ENCODE measurements at places on chromosomes 5 and 9.

DNA sequence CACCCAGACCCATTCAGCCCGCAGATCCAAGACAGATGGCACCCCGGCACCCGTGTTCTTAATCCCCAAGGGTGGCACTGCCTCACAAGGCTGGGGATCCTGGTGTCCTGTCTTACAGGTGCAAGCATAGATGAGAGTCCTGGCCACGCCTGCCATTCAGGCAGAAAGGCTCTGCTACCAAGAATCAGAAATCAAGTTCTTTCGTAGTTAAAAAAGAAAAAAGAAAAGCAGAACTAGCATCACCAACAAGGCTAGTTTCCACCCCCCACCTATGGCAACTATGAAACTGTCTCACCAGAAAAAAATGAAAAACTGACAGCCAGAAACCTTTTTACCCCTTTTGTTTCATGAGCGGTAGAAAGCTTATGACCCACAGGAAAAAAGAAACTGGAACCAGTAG is 170.4 kb downstream of the SYK start:
- no peak for DNase-seq

DNA sequence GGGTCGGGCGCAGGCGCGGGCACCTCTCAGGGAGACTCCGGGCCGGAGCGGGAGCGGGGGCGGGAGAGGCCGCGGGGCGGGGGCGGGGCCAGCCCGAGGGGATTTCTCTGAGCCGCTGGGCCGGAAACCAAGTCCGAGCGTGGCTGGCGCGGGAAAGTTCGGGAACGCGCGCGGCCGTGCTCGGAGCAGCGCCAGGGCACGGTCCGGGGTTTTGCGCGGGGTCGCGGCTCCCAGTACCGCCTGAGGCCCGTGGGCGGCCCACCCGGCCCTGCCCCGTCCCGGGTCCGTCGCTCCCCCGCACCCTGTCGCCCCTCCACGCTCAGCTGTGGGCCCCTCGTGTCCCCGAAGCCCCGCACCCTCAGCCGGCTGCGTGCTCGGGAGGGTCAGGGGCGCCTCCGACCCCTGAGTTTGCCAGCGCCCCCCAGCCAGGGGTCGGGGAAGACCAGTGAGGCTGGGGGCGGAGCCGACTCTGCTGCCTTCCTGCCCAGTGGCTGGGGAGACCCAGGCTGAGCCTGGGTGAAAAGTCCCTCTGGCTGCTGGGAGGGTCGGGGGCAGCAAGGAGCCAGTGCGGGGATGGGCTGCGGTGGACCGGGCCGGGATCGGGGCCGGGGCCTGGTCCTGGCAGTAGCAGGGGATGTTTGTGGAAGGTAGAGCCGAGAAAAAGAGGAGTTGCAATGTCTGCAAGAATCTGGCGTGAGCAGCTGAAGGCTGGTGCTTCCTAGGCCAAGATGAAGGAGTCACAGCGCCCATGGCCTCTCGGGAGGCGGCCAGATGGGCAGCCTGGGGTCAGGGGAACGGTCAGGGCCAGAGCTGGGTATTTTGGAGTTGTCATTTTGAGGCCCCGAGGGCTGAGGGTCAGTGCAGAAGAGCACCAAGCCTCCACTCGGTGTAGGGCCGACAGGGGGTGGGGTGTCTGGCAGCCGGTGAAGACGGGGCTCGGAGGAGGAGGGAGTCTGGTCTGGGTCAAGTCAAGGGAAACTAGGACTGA is 588 bp downstream of the TRAF2 start:
- no peak for DNase-seq

- DNase-seq = no peak
These were observed 362.9 kb downstream of the ARRDC3 start for GRCh38 chr5:91020065-91020800.

- no peak for DNase-seq
These were observed 393.9 kb upstream of the C9orf72 start for GRCh38 chr9:27967210-27967609.

- DNase-seq = no peak
These were observed 2.8 kb downstream of the SARDH start for GRCh38 chr9:133735415-133735775.

DNA sequence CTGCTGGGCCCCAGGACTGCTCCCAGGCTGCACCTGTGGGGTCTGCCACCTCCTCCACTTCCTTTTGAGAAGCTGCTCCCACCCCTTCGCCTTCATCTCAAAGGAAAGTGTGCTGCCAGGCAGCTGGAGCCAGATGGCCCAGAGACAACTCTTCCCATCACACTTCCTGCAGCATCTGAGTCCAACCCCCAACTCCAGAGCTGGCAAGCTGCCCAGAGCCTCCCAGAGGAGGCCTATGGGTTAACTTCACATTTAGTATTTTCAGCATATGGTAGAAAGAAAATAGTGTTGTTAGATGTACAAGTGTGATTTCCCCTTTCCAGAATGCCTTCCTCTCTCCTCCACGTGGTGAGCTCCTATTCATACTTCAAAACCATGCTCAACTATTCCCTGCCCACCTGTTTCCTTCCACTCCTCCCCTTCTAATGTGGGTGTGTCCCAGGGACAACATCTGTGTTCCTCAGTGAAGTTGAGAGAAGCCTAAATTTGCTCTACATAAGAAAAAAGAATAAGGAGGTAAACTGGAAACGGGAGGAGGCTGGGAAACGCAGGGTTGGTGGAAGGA is 38.6 kb upstream of the KCNMB1 start:
- DNase-seq = no peak

- DNase-seq = no peak
These were observed 17.2 kb downstream of the PITX1 start for GRCh38 chr5:135016861-135017290.

DNA sequence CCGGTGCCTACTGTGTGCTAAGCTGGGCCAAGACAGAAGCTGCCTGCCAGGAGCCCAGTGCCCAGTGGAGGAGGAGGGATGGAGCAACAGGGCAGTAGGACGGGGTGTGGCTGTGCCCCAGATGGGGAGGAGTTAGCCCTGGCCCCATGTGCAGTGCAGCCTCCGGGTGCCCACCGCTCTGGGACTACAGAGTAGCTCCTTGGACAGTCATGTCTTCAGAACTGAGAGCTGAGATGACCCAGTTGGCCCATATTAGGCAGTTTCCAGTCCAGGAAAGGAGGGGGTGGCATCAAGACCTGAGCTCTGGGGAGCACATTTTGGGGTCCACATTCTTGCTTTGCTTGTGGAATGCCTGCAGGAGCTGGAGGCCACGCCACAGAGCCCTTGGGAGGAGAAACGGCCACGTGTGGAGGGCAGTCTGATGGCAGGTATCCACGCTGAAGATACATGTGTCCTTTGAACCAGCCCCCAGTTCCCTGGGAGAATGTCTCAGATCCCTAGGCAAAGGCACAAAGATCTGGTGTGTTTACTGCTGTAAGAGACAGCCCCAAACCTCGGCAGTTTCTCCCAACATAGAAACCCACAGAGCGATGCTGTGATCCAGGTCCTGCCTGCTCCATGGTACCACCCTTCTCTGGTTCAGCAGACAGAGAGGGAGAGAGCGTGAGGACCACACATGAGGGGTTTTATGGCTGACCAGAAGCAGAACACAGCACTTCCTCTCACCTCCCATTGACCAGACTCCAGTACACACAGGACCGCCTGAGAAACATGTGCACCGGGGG is 46.8 kb upstream of the FCN1 start:
- DNase-seq = no peak

- no peak for DNase-seq
These were observed 24.8 kb downstream of the CEP72 start for GRCh38 chr5:636951-637350.

DNA sequence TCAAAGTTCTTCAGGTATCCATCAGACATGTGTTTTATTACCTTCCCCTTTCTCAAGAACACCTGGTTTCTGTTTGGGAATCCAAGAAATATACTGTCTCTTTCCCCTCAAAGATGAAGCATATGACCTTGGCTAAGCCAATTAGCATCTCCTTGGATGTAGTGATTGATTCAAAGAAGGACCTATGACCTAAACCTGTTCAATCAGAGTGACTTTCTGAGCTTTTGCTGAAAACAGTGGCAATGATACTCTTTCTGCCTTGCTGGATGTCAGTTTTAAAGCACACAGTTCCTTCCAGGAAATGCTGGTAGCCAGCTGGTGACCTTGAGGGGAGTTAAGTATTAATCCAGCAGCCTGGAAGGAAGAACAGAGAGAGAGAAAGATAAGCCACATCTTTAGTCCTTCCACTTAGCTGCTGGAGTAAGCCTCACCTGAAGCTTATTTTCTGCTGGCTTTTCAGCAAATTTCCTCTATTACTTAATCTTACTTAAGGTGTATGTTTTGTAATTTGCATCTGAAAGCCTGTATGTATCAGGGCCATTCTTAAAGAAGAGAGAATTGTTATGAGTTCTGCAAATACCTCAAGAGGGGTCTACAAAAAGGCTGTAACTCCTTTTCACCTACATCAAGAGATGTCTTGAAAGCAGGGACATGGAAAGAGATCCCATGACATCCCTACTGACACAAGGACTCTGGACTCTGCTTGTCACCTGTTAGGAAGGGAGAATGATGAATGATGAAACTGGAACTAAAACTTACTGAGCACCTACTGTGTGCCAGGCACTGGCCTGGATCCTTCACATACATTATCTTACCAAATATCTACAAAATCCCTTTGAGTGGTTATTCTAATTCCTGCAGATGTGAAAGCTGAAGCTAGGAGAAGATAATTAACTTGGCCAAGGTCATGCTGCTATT is 35.2 kb upstream of the PIK3R1 start:
- DNase-seq = no peak

DNA sequence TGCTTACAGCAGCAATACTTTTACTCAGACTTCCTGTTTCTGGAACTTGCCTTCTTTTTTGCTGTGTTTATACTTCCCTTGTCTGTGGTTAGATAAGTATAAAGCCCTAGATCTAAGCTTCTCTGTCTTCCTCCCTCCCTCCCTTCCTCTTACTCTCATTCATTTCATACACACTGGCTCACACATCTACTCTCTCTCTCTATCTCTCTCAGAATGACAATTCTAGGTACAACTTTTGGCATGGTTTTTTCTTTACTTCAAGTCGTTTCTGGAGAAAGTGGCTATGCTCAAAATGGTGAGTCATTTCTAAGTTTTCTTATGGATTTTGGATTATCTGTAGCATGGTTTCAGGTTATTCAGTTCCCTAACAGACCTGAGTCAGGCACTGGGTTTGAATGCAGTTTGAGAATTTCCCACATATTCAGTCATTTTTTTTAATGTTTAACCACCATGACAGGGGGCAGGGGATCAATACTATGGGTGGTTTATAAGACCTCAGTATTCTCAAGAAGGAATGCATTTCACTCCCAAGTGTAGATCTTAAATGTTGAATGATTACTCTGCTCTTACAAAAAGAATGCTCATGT is at the start of gene IL7R:
Gene IL7R, plus strand, starts transcription at position 127 of the 587 bp plus-strand sequence. Its CDS starts 87 bp downstream, at position 214.
- DNase-seq = no peak

DNA sequence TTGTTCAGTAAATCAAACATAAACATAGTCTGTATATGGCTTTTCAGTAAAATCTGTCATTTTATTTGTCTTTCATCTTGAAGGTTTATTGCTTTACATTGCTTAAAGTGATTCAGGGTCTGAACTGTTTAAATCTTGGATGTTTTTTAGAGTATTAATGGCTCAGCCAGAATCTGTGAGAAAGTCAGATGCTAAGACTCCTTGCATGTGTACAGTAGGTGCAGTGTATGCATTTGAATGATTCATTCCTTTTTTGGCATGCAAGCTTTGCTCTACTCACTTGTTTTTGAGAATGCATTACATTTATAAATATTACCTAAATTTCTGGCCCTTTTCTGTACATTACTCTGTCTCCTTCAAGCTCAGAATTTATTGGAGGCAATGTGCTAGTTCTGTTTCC is 271.0 kb upstream of the RIOK2 start:
- no peak for DNase-seq

DNA sequence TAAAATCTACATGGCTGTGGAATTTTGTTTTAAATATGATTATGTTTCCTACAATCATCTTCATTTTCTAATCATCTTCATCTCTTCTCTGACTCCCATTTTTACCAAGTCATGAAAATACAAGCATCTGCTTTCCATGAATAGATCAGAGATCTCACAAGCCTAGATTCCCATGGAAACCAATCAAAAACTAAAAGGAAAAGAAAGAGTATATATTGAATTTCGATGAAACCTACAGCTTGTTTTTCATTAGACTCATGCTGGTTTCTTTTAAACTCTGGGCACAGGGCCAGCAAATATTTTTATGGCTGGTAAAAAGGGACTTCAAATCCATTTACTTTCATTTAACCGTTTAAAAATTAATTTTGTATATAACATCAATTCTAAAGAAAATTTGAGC is 51.2 kb downstream of the INVS start:
- DNase-seq = no peak

DNA sequence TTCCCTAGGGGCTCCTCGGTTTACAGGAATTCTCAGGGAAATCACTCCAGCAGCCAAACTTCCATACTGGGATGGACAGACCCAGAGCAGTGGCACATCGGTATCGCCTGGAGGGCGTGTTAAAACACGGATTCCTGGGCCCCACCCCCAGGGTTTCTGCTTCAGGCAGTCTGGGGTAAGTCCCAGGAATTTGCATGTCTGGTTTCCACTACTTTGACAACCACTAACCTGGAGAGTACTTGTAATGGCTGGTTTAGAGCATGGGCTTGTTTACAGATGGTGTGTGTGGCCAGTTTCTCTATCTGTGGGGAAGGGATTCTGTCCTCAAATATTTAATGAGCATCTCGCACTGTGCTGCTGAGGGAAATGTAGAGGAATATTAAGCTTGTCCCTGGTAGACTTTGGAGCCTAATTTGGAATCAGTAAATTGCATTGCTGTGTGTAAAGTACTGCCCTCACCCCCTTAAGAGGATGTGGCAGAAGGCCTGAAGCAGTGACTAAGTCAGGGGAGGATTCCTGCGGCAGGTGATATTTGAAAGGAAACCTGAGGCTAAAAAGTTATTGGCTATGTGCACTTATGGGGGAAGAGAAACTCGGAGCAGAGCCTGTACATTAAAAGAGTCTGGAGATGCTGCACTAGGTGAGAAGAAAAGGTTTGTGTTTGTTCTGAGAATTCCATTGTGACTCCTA is 18.6 kb upstream of the TJP2 start:
- no peak for DNase-seq

DNA sequence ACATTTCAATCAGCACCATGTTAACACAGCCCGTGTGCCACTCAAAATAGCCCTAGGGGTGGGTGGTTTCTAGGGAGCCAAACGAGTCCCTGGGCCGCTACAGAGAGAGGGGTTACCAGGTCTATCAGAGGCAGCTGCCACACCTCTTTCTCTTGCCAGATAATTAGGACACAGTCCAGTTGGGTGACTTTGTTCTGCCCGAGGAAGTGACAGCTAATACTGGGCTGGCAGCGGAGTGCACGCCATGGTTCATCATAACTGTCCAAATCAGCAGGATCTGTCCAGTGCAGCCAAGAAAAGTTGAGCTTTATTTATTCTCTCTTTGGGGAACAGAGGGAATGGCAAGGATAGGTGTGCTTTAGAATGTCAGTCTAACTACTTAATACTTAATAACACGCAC is 583.8 kb downstream of the BRINP1 start:
- DNase-seq = no peak

DNA sequence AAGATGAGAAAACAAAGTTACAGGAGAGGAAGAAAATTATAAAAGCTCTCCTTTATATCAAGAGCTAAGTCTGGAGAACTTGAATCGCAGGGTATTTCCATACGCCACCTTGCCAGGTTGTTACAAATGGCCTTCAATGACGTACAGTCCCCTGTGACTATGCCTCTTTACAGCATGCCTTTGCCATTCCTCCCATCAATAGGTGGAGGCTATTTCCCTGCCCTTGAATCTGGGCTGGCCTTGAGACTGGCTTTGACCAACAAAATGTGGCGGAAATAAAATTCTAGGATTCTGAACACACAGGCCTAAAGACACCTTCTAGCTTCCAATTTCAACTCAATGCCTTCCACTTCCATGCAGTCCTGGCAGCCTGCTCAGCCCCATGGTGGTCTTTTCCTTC is 45.7 kb downstream of the TSSK1B start:
- DNase-seq = no peak

GRCh38 chr5:168366116-168366515 is 74.7 kb downstream of the WWC1 start:
- no peak for DNase-seq
